ENCODE measurements at places on chromosomes 1 and 21.

DNA sequence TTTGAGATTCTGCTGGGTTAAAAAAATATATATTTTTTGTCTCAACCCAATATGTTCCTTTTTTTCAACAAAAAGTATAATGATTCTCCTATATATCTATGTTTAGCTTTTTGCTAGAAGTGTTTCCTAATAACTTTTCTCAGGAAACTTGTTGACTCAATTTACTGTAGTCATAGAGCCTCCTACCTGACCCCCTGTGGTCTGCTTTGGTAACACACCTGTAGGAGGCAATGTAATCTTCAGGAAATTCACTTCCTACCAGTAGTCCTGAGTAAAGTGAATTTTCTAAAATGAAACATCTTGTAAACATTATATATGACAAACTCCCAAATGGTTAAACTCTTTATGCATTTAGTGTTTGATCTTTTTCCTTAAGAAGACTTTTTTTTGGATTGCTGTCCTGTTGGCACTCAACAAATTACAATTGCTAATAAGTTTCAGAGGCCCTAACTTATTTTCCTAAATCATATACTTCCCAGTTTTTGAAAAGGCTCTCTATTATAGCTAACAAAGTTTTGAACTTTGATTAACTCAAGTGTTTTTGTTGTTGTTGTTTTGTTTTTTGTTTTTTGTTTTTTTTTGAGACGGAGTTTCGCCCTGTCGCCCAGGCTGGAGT, 118.3 kb downstream of the OLFML2B start:
- DNase-seq, result peak; percentile 7

- no peak for DNase-seq
Observed at GRCh38 chr1:66095190-66095589, 302.5 kb downstream of the PDE4B start.

DNA sequence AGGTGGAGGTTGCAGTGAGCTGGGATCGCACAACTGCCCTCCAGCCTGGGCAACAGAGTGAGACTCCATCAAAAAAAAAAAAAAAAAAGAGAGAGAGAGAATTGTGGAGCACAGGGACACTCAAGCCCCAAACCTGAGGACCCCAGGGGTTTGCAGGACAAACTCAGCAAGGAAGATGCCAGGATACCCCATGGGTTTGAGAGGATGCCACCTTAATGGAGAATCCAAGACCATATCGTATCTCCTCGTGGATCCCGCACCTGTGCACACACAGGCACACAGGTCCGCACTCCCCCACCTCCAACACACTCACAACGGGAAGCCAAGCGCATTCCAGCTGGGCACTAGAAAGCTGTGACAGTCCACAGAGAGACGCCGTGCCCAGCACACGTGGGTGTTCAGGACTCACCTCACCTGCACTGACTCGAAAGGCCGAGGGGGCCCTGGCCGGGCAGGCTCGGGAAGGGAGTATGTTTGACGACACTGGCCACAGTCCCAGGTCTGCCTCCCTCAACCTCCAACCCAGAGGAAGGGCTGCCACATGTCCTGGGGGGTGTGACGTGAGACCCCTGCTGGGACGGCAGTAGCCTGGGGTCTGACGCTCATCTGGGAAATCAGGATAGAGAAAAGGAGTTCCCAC, 11.1 kb downstream of the CHD5 start:
- no peak for DNase-seq

DNA sequence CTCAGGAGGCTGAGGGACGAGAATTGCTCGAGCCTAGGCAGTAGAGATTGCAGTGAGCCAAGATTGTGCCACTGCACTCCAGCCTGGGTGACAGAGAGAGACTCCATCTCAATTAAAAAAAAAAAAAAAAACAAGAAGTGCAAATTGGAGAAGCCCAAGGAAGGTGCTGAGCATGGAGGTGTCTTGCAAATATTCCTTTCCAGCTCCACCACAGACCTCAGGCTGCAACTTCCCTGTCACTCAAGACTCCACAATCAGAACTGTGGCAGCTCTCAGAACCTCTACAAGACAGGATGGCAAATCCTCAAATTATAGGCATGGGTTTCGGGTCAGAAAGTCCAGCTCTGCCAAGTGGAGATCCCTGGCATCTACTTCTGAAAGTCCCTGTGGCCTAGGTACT, 104.4 kb upstream of the TIAM1 start:
- DNase-seq, result no peak

GRCh38 chr1:243455760-243456651, 200.2 kb downstream of the SDCCAG8 start:
- DNase-seq, result no peak
